ENCODE measurements at places on chromosomes 4 and X.

DNA sequence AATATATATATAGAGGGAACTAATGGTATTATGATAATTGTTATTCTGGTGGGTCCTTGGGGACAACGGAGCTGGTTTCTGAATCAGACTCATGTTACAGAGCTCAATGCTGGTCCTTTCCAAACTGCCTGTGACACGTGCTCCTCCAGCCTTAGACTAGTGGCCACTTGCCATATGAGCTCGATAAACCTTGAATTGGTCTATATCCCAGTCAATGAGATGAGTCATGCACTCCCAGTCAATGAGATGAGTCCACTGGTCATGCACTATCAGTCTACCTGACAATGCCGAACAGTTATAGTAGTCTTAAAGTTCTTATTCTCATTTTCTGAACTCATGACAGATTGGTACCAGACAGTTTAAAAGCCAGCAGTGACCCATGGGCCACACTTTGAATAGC lies 325.2 kb downstream of the LDB2 start:
- no peak for DNase-seq

DNA sequence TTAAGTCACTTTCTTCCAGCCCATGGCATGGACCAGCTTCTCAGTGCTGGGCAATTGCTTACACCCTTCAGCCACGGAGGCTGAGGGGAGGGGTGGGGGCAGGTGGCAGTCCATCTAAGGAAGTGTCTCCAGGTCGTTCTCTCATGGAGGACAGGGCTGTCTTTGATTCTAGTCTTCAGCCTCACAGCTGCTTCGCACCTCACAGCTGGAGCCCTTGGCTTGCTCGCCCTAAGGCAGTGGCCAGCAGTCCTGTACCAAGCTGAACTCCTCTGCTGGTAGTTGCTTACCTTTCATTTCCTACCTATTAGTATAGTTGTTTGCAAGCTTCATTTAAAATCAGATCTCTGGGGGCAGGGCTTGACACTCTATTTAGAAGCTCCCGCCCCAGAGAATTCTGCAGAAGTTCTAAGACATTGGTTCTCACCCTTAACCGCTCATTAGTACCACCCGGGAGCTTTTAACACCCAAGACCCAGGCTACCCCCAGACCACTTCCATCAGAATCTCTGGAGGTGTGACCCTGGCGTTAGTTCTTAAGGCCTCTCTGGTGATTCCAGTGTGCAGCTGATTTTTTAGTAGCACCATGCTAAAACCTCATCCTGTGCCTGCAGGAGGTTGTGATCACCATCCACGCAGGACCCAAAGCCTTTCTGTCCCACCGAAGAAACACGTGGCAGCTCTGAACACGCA lies 386.8 kb downstream of the UNC5C start:
- DNase-seq: no peak

- DNase-seq: peak; percentile 5
Measured at GRCh38 chrX:79081895-79082512, 62.5 kb upstream of the GPR174 start.

GRCh38 chr4:100848841-100849240 lies 331.0 kb upstream of the EMCN start:
- DNase-seq: no peak

- no peak for DNase-seq
Measured at GRCh38 chrX:12673487-12673886, 117.7 kb upstream of the PRPS2 start.

All from activated T-helper 1 cell treated with anti-CD3 and anti-CD28 coated beads, Interleukin-12 subunit alpha, Interleukin-12 subunit beta, Interleukin-2, Interleukin-4 antibody, amounts not matched to agents 30 ng/mL and 10 ng/mL and 1 ng/mL, durations not matched to agents 14 hours and 24 hours and 36 hours (primary cell).